ENCODE measurements at places on chromosomes 2 and 18.

GRCh38 chr2:194301946-194302345 lies 1355.1 kb upstream of the SLC39A10 start:
- no peak for DNase-seq

GRCh38 chr18:48222118-48222517 lies 187.1 kb downstream of the ZBTB7C start:
- no peak for DNase-seq

DNA sequence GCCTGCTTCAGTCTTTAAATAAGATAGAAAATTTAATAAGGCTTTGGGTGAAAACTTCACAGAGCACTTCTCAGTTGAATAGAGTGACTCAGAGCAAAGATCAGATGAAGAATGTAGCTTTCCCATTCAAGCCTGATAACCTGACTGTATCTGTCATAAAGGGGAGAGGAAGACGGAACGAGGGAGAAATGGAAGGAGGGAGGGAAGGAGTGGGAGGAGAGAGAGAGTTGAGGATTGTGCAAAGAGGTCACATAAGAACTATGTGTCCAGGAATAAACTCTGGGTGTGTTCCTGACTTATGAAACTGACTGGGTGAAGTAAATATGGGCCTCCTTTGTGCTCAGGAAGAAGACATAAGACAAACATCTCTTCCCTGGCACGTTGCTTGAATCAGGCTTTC lies 385.5 kb downstream of the LPIN1 start:
- DNase-seq = no peak

DNA sequence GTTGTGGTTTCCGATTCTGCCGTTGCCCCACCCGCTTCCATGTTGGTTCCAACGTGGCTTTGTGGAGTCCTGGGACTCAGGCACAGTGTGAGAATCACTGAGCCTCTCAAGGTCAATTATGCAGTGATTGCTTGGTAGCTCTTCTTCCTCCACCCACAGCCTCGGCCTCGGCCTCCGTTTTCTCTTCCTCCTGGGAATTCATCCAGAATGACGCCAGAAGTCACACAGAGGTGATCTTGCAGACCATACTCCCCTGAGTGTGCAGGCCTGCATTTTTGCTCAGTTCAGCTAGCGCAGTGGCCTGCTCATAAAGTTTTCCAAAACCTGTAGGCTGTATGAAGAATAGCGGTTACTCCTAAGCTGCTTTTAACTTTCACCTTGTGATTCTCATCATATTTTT lies 273.3 kb downstream of the GBX2 start:
- DNase-seq = no peak

GRCh38 chr2:240819126-240819857 lies 727 bp downstream of the KIF1A start:
- DNase-seq = no peak

DNA sequence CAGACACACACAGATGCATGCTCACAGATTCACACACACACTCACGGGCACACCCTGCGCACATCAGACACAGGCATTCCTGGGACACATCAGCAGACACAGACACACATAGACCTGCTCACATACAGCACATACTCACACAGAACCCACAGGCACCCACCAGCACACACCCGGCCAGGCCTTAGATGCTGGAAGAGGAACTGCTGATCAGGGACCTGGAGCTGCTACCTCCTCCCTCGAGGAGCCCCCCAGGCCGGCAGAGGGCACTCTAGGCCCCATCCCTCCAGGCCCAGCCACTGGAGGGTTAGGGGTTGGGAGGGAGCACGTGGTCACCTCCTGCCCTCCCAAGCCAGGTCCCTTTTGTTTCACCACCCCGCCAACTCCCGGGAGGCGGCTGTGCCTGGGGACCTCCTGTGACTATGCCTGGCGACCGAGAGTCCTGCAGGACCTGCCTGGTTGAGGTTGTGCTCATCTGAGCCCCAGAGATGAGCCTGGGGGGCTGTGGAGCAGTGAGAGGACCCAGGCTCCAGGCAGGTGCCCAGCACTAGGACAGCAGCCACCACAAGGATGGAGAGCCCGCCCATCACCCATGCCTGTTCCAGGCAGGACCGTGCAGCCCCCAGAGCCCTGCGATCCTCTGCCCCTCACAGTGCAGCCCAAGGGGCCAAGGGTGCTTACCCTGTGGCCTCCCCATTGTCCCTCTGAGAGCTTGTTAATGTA lies 21.0 kb upstream of the PTMA start:
- DNase-seq = peak; percentile 71

- no peak for DNase-seq
Observed at GRCh38 chr2:38407111-38407682, 30.1 kb upstream of the ATL2 start.

DNA sequence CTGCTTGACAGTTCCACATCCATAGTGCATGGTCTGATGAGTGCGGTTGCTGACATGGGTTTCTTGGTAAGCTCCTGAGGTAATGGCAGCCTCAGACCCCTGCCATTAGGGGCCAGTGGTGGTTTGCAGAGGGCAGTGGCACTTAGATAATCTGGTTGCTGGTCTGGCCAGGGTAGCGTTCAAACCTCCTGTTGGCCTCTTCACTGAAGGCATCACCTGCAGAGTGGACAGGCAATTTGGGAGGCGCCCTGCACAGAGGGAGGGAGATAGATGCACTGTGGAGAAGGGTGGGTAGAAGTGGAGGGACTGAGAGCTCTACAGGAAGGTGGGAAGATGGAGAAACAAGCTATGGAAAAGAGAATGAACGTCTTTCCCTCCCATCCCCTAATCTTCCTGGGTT lies 3.7 kb downstream of the HTRA2 start:
- no peak for DNase-seq

GRCh38 chr2:99338029-99338585 lies 918 bp downstream of the EIF5B start:
- DNase-seq = no peak
